GM12864 (cell line): ENCODE measurements at places on chromosomes 11 and 22.

DNA sequence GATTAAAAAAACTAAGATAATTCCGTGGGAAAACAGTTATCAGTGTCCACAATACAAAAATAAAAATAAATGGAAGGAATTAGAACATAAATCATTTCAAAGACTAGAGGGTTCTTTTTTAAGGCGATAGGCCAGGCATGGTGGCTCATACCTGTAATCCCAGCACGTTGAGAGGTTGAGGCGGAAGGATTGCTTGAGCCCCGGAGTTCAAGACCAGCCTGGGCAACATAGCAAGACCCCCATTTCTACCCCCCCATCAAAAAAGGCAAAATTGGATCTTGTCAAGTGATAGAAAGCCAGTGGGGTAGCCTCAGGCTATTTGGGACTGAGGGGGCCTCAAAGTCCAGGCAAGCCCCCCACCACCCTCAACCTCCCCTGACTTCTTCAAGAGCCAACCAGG lies 20.6 kb upstream of the POLA2 start:
- no peak for DNase-seq

- DNase-seq, result no peak
These were observed 43.8 kb downstream of the FBXO7 start for GRCh38 chr22:32518381-32518780.

- DNase-seq, result no peak
These were observed 844.3 kb upstream of the TENM4 start for GRCh38 chr11:80284946-80285785.

- no peak for DNase-seq
These were observed 14.5 kb upstream of the CYP2R1 start for GRCh38 chr11:14906578-14906977.

- DNase-seq, result no peak
These were observed 10.6 kb upstream of the CARD10 start for GRCh38 chr22:37529652-37530345.

GRCh38 chr22:23574371-23574811 lies 5.7 kb downstream of the IGLL1 start:
- no peak for DNase-seq

GRCh38 chr11:119828006-119828405 lies 99.0 kb upstream of the NECTIN1 start:
- DNase-seq, result no peak

DNA sequence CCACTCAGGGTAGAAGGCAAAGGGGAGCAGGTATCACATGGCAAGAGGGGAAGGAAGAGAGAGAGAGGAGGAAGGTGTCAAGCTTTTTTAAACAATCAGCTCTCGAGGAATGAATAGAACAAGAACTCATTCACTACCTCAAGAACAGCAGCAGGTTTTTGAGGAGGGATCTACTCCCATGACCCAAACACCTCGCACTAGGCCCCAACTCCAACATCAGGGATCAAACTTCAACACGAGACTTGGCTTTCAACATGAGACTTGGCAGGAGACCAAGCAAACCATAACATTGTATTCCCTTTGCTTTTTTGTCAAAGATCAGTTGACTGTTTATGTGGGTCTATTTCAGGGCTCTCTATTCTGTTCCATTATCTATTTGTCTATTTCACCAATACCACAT lies 26.9 kb upstream of the APOBEC3A start:
- DNase-seq, result no peak

DNA sequence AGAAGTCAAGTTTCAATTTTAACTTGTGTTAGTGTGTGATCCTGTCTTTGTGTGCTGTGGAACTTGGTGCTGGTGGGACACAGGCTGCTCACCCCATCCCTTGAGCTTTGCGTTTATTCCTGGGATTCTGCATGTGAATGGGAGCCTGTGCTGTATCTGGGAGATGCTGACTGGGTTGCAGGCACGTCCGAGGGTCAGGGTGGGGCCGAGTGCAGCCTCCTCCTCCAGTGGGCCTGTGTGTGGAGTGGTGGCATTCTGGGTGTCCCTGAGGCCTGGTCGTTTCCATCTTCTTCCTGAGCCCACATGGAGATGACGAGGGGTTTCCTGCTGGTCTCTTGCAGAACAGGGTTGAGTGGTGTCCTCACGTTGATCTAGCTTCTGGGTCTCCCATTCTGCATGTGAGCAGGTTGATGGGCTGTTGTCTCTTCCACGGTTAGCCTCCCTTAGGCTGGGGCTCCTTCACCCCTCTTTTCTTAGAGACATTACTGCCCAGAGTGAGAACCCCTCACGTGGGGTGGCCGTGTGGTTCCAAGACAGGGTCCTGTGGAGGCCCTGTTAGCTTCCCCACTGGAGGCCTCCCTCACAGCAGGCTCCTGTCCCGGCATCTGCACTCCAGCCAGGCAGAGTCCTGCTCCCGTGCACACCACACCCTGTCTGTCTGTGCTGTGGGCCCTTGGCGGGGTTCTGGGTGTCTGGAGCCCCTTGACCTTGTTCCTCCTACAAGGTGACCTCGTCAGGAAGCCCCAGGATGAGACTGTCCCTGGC lies 4.9 kb downstream of the PTDSS2 start:
- DNase-seq, result no peak

- no peak for DNase-seq
These were observed 21.4 kb downstream of the CD44 start for GRCh38 chr11:35160246-35160824.

DNA sequence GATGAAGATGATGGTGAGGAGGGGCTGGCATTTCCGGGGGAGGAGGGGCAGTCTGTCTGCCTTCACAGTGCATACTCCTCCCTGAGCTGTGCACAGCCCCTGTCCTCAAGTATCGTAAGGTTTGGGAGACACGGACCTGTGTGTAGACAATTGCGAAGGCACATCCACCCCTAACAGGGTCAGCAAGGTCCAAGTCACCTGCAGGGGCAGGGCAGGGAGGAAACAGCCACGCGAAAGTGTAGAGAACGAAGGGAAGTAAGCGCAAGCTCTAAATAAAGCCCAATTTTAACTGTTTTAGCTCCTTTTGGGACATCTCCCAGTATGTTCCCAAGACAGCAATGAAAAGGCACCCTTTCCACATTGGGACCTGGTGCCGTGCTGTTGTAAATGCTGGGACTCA lies 448.2 kb downstream of the TBC1D22A start:
- DNase-seq, result no peak

GRCh38 chr11:61771195-61771894 lies 18.9 kb downstream of the MYRF start:
- DNase-seq, result no peak

GRCh38 chr11:57597461-57597915 lies at the start of gene SERPING1:
SERPING1 (plus strand) TSS chr11:57597685; CDS start chr11:57598271, 586 bp downstream.
- DNase-seq, result no peak

DNA sequence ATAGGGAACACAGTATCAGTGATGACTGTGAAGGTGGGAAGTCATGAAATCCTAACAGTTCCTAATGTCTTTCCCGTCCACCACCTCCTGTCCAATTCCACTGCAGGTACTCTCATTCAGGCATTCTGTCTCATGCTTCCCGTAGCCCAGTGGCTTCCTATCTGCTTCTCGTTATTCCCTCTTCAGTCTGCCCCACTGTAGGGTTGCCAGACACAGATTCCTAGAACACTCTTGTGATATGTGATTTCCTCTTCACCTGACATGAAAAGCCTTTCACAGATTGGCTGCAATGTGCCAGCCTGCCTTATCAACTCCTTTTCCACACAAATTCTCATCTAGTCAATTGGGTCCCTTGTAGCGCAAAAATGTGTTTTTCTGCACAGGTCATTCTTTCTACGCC lies 49.0 kb downstream of the C2CD3 start:
- DNase-seq, result no peak

GRCh38 chr11:63761188-63761587 lies 7.4 kb downstream of the ZFTA start:
- DNase-seq, result no peak

- DNase-seq, result no peak
These were observed 581.9 kb downstream of the SOX6 start for GRCh38 chr11:15774388-15774939.

DNA sequence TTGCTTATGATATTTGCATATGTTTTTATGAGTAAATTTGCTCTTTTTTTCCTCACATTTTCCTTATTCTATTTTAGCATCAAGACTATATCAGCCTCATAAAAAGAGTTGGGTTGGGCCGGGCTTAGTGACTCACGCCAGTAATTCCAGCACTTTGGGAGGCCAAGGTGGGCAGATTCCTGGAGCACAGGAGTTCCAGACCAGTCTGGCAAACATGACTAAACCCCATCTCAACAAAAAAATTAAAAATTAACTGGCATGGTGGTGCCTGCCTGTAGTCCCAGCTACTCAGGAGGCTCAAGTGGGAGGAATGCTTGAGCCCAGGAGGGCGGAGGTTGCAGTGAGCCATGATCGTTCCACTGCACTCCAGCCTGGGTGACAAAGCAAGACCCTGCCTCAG lies 148.8 kb upstream of the ANO5 start:
- DNase-seq, result no peak

DNA sequence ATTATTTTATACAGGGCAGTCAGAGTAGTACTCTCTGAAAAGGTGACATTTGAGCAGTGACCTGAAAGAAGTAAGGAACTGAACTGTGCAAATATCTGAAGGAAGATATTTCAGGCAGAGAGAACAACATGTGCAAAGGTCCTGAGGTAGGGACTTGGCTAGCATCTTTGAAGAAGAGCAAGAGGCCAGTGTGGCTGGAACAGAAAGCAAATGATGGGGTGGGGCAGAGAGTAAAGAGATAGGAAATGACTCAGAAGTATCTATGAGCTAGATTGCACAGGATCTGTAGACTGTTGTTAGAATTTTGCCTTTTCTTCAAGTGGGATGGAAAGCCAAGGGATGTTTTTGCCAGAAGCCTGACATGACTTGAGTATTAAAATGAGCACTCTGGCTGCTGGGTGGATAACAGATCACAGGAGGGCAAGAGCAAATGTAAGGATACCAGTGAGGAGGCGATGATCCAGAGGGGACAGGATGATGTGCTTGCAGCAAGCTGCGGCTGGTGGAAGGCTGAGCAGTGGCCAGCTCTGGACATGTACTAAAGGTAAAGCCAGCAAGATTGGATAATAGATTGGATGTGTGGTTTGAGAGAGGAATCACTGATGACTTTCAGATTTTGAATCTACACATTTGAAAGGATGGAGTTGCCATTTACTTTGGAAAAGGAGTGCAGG lies 33.2 kb upstream of the TTC12 start:
- DNase-seq, result no peak

DNA sequence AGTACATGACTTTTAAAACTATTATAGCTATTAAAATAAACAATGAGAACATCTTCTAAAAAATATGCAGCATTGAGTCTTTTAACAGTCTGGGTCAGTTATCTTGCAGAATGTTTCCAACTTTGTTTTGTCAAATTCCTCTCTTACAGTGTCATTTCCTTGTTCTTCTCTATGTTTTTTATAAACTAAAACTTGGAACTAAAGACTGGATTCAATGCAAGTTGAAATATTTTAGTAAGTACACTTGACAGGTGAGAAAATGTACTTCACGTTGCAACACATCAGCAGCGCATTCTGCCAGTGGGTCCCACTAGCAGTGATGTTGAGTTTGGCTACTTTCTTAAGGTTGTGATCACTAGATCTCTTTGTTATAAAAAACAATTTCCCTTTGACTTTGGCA lies 1407.6 kb upstream of the RAG2 start:
- no peak for DNase-seq

DNA sequence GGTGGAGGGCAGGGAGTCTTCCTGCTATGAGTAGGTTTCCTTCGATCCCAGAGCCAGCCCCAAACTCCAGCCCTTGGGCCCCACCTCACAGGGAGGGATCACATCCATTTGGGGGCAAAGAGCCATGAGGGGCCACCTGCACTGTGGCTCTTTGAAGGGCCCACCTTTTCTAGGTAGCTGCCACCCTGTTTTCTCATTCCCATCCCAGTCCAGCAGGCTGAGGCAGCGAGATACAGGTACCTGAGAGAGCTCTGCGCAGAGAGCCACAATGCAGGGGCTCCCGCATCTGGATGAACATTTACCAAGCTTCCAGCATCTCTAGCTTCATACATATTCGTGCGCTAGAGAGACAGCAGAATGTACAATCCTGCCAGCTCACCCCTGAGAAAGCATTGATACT lies 16.3 kb downstream of the FXYD6 start:
- no peak for DNase-seq

GRCh38 chr11:82994604-82995230 lies 77.0 kb downstream of the RAB30 start:
- DNase-seq, result no peak

DNA sequence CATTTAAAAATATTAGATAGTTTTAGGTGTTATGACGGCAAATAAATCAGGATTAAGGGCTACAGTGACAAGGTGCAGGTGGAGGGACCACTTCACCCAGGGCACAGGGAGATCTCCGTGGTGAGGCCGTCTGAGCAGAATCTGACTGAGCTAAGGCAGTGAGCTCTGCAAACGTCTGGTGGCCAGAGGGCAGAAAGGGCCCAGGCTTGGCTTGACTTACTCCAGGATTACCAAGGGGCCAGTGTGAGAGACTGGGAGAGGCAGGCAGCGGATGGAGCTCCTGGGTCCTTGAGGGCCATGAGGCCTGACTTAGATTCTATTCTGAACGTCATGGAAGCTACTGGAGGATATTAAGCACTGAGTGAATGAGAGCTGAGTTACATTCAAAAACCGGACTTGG lies 125.9 kb upstream of the B3GAT1 start:
- no peak for DNase-seq
